ENCODE measurements at places on chromosomes 1 and 21. TPM values are rescaled to one million over a fixed set of nuclear protein-coding genes. Genes with fewer than 3 reads are reported as not detected.

DNA sequence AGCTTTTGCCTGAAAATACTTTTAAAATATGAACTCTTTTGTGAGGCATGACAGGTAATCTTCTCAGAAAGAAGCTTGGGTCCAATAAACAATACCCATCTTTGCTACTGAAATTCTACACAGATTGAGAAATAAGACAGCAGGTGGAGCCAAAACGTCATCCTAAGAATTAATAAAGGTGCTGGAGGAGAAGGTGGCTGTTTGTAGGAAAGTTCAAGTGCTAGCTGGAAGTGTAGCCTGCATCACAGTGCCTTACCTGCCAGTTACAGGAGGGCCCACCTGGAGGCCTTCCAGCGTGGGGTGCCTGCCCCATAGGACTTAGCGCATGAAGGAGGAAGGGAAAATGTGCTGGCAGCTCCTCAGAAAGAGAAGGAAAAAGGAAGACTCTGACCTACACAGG is 93.7 kb downstream of the TTC3 start:
- no peak for DNase-seq

- DNase-seq, result no peak
Observed at GRCh38 chr21:38944903-38945302, 139.2 kb downstream of the ETS2 start.

GRCh38 chr1:154306151-154306550 is 14.7 kb upstream of the AQP10 start:
- DNase-seq, result no peak

DNA sequence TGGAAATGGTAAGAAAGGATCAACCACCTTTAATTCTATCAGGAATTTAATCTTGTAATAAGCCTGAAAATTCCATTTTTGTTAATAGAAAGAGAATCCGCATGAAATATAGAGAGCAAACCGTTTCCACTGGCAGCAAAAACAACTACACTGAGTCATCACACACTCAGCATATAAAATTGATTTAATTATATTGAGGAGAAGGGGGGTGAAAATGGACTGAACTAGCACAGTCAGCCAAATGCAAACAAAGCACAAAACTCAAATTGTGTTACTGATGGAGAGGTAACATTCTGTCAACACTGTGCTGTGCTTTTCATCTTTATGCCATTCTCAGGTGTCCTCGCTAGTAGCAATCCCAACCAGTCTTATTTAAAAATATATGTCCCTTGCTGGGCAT is 1583.9 kb downstream of the MRPL39 start:
- no peak for DNase-seq

GRCh38 chr1:31703431-31704270 is at the start of gene COL16A1:
Gene COL16A1, minus strand, starts transcription at chr1:31704017. Its CDS starts 1,824 bp downstream, at chr1:31702193.
- DNase-seq, result peak; percentile 95

DNA sequence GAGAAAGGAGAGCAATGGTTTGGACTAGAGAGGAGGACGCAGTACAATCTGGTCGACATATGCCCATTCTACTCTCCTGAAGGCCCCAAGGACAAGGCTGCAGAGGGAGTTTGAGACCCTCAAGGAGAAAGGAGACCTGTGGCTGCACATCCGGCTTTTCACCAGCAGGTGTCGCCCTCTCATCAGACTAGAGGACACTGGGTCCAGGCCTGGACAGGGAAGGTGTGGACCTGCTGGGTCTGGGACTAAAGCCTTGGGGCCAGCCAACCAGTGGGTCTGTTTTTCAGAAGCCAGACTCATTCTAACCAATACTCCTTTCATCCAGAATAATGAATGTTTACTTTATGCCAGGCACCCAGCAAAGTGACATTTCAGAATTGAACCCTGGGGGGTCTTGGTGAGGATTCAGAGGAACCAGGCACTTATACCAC is 5.0 kb downstream of the SRARP start:
- peak; percentile 93 for DNase-seq

DNA sequence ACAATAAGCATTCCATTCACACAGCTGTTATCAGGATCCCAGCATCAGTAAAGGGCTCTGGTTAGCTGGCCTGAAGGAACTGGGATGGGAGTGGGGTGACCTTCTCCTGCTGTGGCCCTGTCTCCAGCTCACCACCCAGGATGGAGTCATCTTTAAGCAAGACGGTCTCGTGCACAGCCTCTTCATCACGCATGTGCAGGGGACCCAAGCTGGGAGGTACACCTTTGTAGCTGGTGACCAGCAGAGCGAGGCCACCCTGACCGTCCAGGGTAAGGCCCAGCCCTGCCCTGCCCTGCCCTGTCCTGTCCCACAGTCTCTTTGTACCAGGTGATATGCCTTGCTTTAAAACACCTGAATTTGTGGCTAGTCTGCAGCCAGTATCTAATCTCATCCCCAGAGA is 24.3 kb downstream of the IGFN1 start:
- DNase-seq, result peak; percentile 41

DNA sequence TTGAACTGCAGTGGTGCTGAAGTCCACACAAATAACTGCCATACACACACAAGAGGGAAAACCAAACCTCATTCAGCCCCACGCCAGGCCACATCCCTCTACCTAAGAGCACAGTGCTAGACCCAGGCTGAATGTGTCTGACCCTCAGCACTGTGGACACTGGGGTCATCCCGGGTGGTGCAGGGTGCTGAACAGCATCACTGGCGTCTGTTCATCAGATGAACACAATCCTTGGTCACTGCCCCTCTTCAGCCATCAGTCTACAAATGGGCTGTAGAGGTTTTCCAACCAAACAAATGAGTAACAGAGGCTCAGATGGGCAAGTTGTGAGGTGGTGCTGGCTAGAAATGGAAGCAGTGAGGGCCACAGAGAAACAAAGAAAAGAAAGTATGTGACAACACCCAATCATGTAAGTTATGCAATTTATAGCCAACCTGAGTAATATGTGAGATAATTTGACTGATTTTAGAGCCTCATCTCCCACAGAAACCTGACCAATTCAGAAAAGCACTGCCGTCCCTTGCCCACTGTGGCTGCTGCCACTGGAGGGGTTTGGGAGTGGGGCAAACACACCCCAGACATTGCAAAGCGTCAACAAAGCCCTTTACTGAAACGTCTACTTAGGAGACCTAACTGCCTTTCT is 27.9 kb downstream of the GNB1 start:
- DNase-seq, result peak; percentile 68

DNA sequence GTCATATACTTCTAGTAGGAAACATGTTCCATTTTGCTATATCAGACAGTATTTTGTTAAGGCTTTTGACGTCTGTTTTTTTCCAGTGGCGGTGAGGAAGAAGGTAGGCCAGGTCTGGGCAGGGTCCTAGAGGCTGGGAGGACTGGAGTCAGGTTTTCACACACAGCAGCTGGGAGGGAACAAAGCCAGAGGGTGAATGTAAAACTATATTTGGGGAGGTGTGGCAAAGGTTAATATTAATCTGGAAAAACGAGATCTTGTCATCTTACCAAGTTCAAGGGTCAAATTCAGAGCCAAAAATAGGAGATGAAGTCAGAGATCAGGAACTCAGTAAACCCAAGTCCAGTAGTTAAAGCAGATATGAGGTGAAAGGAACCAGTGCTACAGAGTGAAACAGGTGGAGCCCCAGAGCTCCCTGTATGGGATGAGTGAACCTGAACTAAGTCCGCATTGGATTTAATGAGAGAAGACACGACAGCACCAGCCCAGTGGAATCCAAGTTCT is 10.7 kb upstream of the OTUD7B start:
- no peak for DNase-seq

- no peak for DNase-seq
Observed at GRCh38 chr1:66947267-66947666, 22.5 kb downstream of the MIER1 start.

- no peak for DNase-seq
Observed at GRCh38 chr1:186299570-186299969, 75.5 kb downstream of the TPR start.

GRCh38 chr1:14160781-14161180 is 437.7 kb upstream of the KAZN start:
- DNase-seq, result no peak

DNA sequence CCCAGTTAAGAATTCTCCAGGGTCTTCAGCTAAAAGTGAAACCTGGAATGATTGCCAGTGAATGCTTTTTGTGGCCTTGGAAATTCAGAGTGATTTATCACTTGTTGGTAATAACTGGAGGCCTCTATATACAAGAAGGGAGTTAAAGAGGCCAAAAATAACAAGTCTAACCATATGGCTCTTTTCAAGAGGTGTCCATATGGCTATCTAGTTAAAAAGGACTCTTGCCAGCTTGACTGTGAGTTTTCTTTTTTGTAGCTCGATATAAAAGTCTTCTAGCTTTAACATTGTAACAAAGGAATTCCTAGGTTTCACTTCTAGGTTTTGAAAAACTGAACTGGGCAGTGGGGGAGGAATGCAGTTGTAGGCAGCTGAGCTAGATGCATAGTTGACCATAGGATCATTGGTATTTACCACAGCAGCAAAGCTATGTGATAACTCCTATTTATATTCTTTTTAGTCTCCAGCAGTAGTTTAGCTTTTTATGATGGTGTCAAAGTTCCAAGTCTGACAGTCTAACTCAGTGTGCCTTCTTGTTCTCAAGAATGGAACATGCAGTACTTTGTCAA is 44.4 kb downstream of the CACHD1 start:
- DNase-seq, result no peak

DNA sequence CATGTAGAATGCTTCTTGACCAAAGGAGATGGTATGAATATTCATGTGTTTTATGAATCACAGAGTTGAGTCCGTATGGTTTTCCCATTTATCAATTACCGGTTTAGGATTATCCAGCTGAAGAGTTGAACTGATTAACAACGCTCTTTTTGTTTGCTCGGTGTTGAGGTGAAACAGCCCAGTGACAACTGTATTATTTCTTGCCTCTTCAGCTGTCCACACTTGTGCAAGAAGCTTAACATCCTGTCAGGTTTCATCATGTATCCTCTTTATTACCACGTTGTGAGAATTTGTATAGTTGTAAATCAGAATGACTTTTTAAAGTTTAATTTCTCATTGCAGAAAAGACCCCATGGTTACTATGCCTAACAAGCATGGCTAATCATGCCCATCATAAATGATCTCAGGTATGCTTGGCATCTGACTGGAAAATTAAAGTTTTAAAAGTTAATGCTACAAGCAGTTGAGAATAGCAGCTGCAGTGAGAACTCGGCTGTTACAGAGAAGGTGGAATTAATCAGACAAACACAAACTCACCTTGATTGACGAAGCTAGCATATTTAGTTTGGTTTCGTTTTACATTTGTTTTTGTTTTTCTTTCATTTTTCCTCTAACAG is 563.2 kb upstream of the ADGRL2 start:
- DNase-seq, result no peak

DNA sequence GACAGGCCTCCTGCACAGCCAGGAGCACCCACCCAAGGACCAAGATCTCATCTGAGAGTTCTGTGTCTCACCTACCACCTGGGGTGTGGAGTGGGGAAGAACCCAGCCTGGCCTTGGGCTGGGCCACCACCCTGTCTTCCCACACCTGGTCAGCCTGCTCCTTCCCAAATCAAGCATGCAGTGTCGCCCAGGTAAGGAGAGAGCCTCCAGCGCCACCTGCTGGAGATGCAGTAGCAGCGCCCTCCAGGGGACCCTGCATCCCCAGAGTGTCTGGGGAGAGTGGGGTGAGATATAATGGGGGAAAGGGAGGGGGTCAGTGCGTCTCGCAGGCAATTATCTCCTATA is 32.3 kb downstream of the KIAA2013 start:
- DNase-seq, result no peak

- no peak for DNase-seq
Observed at GRCh38 chr1:46445773-46446256, 43.8 kb upstream of the DMBX1 start.

GRCh38 chr1:79660129-79660528 is 653.6 kb upstream of the ADGRL4 start:
- DNase-seq, result no peak

DNA sequence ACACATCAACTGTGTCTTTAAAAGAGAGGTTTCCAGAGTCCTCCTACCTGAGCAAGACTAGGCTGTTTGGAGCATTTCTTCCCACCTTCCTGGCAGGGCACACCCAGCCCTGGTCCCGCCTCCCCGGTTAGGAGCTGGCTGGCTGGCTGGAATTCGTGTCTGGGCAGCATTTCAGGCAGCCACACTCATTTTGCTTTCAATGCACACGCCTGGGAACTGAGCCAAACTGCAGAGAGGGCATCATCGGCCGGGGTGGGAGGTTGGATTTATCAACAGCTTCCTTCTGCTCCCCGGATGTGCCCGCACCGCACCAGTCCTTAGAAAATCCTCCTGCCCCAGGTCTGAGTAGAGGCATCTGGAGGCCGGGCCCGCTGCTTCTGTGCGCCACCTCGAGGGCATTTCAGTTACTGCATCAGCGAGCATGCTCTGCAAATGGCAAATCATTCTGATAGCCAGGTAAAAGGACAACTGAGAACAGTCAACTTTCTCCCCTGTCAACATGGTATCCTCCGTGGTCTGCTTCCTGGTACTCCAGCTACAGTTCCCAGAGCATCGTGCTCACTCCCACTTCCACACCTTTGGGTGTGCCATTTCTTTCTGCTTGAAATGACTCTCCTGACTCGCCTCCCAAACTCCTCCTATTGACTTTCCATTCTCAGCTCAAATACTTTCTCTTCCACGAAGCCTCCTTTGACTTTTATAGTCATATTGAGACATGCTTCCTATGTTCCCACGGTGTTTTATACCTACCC is 20.6 kb downstream of the TCEA3 start:
- DNase-seq, result peak; percentile 95

GRCh38 chr1:983798-984475 is 2.0 kb upstream of the PERM1 start:
- DNase-seq, result no peak

DNA sequence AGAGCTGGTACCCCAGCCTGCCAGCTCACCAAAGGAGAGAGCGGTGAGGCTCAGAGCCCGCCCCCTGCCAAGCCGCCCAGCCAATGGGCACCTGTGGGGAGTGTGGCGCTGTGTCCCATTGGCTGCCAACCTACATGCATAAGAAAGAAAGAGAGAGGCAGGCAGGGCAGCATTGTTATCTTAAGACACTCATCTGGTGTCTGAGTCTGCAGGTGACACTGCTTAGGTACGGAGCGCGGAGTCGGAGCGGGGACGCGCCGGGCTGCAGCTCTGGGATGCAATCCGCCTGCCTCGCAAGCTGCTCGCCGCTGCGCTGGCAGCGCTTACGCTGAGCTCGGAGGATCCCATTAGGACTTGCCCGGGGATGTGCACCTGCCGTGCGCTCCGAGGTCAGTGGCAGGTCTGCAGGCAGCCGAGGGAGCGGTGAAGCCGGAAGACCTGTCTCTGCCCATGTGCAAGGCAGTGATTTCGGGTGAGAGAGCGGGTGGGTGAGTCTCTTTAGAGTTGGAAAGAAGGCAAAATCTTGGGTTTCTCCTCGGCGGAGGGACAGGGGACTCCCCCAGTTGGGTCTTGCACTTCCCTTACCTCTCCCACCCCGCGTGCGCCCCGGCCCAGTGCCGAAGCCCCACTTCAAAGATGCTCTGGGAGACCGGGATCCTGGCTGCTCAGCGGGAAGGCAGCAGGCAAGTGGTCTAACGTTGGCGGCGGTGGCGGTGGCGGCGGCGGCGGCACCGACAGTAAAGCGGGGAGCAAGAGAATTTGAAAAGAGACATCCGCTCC is at the start of gene BRINP2:
Gene BRINP2 (plus strand): TSS at position 203 of the 780 bp plus-strand sequence. CDS start 58,919 bp downstream, outside the sequence.
- DNase-seq, result no peak

DMRTB1 gene
- not detected for total RNA-seq

DEPDC1 gene
- 0.19 TPM for total RNA-seq

AMY2B gene
- 15.1 TPM for total RNA-seq

FAM177B gene
- not detected for total RNA-seq

GPX7 gene
- 12.1 TPM for total RNA-seq

MAB21L3 gene
- total RNA-seq, result not detected

TEDDM1 gene
- not detected for total RNA-seq

LY9 gene
- 0.32 TPM for total RNA-seq

CR1 gene
- 6.3 TPM for total RNA-seq

MEX3A gene
- 0.76 TPM for total RNA-seq

RAVER2 gene
- total RNA-seq, result 11.5 TPM

CCDC17 gene
- total RNA-seq, result 1.5 TPM

CAMK2N1 gene
- 12.3 TPM for total RNA-seq

UBL4B gene
- total RNA-seq, result not detected

AIM2 gene
- total RNA-seq, result 1.4 TPM

DNAJC28 gene
- 1.3 TPM for total RNA-seq

Data from posterior vena cava (tissue), 2 donors.